GM23248 (cell line): ENCODE measurements at places on chromosomes 11 and 22. TPM values are rescaled to one million over a fixed set of nuclear protein-coding genes. Genes with fewer than 3 reads are reported as not detected.
A peak's percentile ranks its signal among the peaks of the same experiment; 100 is the strongest.

GRCh38 chr11:105109855-105110687, 29.5 kb downstream of the CARD18 start:
- DNase-seq: peak; percentile 62

DNA sequence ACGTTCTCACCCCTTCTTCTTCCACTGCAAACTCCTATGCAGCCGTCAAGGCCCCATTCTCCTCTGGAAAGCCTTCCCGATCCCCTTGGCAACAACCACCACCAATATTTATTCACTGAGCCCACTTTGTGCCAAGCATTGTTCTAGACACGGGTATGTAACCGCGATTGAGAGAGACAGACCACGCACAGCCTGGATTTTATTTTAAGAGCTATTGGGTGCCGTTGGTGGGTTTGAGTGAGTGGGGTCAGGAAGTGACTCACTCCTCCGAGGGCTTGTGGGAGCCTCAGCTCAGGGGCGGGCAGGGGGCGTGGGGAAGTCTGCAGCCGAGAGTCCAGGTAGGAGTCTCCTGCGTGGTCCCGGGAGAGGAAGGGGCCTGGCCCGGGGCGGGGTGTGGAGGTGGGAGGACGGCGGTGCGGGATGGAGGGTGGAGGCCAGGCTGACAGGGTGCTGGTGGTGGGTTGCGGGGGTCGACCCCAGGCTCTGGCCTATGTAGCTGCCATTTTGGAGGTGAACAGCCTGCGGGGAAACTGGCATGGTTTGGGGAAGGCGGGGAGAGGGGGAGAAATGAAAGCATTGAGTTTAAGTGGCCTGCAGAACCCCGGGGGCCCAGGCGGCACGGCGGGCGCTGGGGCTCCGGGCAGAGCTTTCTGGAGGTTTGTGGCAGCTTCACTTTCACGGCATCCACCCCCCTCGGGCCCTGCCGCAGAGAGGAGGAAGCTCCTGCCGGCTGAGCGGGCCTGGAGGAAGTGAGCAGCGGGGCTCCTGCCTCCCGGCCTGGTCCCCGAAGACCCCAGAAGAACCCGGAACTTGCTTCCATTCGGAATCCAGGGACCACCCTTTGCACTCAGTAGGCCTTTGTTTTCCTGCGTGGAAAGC, 547 bp downstream of the PARVG start:
- no peak for DNase-seq

DNA sequence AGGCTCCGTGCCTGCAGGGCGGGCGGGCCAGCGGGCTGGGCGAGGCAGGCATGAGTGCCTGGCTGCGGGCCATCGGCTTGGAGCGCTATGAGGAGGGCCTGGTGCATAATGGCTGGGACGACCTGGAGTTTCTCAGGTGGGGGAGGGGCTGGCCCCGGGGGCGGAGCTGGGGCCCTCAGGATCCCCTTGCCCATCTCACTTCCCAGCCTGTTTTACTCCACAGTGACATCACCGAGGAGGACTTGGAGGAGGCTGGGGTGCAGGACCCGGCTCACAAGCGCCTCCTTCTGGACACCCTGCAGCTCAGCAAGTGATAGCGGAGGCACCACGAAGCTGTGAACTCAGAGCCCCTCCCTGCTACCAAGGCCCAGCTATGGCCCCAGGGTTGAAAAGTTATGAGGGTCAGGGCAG, 5.9 kb downstream of the PHOX2A start:
- DNase-seq: peak; percentile 84

DNA sequence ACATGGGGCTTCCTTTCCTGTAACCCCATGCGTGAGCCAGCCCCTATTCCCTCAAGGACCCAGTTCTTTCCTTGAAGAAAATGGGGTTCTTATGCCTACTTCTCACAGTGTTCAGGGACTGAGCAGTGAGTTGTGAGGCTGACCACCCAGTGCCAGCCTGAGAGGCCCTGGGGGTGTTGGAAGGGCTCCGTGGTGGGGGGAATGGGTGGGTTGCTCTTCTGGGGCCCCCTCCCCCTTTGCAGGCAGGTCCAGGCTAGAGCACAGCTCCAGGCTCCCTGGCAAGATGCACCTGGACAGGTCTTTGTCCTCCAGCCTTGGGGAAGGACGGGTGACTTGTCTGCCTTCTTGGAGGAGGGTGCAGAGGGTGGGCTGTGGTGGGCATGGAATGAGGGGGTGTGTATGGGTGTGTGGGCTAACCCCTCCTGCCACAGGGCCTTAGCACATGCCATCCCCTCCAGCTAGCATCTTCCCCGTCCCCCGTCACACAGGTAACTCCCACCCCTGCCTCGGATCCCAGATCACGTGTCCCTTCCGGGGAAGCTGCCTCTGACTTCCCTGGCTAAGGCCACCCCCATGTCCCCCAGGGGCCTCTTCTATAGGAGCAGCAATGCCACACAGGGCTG, 64.6 kb downstream of the MYEOV start:
- no peak for DNase-seq

DNA sequence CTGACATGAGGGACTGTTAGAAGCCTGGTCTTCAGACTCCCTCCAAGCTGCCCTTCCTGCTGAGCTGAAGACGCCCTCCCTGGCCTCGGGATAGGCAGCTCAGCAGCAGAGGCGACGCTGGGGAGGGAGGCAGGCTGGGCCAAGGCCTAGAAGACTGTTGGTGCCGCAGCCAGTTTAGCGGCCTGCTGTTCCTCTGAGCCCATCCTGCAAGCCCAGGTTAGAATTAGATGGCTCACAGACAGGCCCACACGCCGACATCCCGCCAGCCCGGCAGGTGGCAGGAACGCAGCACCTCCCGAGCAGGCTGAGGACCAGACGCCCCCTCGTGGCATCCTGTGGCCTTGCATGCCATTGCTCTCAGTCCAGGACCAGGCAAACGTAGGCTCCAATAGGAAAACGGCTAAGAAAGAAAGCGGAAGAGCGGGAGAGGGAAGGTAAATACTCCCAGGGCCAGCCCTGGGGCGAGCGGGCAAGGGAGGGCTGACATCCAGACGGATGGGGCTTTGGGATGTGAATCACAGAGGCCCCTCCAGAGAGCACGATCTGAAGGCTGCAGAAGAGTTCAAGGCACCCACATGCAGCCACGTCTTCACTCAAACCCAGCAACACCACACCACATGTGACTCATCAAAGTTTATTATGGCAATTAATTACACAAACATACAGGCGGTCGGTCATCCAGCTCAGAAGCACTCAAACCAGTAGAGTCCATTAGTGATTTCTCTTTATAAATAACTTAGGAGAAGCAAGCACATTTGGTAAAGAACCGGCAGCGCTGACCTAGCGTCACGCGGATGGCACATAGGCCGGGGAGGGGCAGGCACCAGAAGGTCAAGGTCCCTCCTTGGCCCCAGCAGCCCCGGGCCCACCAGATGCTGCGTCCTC, 27.6 kb downstream of the CD5 start:
- DNase-seq: peak; percentile 84

GRCh38 chr11:11841723-11842420, at the start of gene USP47:
TSS of gene USP47 (plus strand) at chr11:11841972. CDS start at chr11:11842186, 214 bp downstream.
- peak; percentile 94 for DNase-seq

GRCh38 chr11:11935536-11935935, 72.9 kb downstream of the DKK3 start:
- no peak for DNase-seq

DNA sequence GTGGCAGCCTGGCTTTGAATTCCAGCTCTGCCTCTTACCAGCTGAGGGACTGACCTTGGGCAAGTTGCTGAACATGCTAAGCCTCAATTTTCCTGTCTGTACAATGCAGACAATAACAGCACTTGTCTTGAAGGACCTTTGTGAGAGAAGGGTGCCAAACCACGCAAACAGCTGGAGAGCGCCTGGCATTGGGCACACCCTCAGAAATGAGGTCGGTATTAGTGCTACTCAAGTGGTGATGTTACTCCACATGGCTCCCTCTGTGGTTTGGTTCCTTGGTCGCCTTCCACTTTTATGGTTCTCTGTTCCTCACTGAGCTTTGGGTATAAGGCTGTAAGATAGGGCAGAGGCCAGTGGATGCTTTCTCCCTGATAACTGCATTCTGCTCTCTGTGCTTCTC, 8.2 kb downstream of the UBASH3B start:
- DNase-seq: peak; percentile 47

- DNase-seq: peak; percentile 18
These were observed 7.2 kb downstream of the TMEM86A start for GRCh38 chr11:18705651-18706281.

- no peak for DNase-seq
These were observed 36.4 kb upstream of the MRPL17 start for GRCh38 chr11:6719576-6719975.

IFITM1 gene
- total RNA-seq: 72.7 and 77.3 TPM in 2 replicates

IFITM10 gene
- 1.6 and 67.4 TPM in 2 replicates for total RNA-seq
